ENCODE measurements at places on chromosomes 1 and 21.

DNA sequence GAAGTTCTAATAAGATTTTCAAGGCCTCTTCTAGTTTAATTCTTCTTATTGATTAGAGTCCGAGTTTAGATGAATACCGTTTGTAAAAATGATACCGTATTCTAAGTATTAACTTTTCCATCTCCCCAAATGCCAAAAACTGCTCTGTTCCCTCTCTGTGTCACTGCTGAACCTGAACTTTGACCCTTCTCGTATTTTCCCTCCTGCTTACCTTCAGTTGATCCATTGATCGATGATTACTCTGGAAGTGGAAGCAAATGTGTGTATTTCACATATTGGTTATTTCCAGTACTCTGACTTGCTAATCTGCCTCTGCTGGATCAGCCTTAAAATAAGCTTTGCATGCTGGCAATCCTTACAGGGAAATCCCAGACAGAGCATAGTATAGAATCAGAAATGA, 68.5 kb downstream of the KIF1B start:
- DNase-seq = no peak

DNA sequence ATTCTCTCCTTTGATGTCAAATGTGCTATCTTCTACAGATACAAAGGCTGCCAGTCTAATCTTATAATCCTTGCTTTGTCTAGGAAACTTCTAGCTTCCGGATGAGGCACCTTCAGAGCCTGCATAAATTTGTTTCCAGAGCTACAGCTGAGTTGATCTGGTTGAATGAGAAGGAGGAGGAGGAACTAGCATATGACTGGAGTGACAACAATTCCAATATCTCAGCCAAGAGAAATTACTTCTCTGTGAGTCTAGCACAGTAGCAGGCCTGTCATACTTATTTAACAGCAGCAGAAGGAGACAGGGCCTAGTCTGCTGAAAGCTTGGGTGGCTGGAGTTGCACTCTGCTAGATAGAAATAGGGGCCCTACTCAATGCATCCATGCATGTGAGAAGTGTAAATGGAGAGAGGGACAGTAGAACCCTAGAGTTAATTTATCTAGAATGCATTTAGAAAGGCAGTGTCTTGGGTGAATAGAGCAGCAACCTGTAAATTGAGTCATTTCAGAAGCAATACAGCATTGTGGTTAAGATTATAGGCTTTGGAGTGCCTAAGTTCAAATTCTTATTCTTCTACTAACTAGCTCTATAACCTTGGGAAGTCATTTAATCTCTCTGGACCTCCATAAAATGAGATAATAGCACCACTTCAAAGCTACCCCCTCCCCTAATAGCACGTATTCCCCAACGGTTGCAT, 89.0 kb downstream of the MACF1 start:
- DNase-seq = no peak

DNA sequence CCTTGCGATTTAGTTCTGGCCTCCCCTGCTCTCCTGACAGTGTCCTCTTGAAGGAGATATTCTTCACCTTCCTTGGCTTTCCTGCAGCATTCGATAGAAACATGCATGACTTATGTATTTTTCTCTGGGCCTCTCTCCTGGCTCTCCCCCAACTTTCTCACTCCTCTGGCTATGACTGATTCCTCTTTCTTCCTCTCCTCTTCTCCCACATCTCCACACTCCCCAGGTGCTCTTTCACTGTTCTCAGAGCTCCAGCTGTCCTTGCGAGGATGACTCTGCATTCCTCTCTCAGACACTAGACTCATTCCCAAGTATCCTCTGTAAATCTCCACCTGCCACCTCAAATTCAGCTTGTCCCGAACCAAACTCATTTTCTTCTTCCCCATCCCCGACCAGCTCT, 18.0 kb downstream of the LRRC42 start:
- DNase-seq = no peak

- DNase-seq = no peak
Observed at GRCh38 chr1:85219853-85220610, 19.2 kb upstream of the SYDE2 start.

Measured in OCI-LY7 (cell line).